Iris pigment epithelial cell (primary cell): ENCODE measurements at places on chromosomes 16 and 17.

DNA sequence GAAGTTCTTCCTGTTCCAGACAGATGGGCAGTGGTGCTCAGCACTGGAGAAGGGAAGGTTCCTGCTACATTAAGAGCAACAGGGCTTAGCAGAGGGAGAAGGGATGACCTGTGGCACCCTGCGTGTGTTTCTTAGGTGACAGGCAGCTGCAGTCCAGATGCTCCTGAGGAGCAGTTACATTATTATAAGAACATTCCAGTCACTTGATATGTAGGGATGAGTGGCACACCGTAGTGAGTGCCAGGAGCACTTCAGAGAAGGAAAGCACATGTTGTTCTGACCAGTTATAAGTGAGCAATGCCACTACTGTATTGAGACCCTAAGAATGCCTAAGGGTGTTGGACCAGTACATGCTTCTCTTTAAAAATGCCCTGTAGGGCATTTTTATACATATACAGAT lies 39.9 kb upstream of the MRC2 start:
- no peak for DNase-seq

- no peak for DNase-seq
Observed at GRCh38 chr17:72590882-72591281, 470.1 kb downstream of the SOX9 start.

DNA sequence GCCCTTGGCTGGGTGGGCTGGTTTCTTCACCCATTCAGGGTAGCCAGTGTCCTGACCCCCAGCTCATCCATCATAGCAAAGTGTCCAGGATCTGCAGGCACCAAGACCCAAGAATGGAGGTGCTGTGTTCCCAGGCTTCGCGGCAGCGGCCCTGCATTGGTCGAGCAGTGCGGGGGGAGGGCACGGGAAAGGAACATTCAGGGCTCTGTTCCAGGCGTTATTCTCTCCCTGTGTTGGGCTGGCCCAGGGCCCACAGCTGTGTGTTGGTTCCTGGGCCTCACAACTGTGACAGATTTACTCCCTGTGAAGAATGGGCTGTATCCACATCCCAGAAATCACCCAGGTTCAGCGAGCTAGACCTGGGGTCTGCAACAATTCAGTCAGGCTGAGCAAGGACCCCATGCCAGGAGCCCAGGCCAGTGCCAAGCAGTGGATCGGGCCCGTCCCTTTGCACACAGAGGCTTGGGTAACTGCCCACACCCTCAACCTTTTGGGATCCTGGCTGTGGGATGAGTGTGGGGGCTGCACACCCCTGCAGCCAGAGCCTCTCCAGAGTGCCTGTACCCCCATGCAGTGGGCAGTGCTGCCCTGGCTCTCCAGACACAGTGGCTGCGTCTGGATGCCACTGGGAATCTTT lies 10.0 kb downstream of the GPT2 start:
- DNase-seq = no peak

GRCh38 chr16:72427051-72427782 lies 255.3 kb upstream of the PMFBP1 start:
- DNase-seq = no peak

GRCh38 chr17:79622776-79623175 lies 11.9 kb upstream of the RBFOX3 start:
- DNase-seq = no peak

DNA sequence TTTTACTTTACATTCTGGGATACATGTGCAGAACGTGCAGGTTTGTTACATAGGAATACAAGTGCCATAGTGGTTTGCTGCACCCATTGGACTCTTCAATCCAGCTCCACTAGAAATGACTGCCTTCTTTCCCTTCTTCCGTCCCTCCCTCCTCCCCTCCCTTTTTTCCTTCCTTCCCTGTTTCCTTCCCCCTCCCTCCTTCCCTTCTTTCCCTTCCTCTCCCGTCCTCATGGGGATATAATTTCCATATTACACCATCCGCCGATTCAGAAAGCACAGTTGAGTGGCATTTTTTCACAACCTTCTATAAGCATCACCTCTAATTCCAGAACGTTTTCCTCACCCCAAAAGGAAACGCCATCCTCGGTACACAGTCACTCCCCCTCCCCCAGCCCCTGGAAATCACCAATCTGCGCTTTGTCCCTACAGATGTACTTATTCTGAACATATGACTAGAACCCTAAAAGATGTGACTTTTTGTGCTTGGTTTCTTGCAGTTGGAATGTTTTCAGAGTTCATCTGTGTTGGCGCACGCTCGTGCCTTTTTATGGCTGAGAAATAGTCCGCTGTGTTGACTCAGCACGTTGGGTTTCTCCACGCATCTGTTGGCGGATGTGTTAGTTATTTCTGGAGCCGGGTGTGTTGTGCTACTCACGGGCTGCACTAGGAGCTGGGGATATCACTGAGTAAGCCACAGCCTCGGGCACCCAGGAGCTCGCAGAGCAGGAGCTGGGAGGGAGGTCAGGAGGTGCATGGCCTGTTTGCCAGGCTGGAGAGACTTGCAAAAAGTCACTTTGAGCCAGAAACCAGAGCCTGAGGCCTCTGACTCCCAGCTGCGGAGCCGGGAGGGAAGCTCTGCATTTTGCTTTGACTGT lies 336.4 kb downstream of the SEC14L1 start:
- peak; percentile 98 for DNase-seq

DNA sequence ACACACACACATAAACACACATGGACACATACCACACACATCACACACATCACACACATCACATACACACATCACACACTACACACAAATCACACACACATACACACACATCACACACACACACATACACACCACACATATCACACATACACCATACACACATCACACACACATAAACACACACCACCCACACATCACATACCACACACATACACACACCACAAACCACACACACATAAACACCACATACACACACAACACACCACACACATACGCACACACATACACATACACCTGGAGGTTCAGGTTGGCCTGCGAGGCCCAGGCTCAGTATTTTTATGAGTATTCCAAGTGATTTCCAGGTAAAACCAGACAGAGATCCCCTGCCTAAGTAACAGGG lies 279.5 kb downstream of the FOXL1 start:
- no peak for DNase-seq

- no peak for DNase-seq
Observed at GRCh38 chr16:8493972-8494371, 96.3 kb downstream of the TMEM114 start.

GRCh38 chr17:5355421-5356129 lies 63.9 kb downstream of the NUP88 start:
- DNase-seq = peak; percentile 9
